Aorta (tissue), 5 donors: ENCODE measurements at places on chromosomes 4 and X. TPM values are rescaled to one million over a fixed set of nuclear protein-coding genes. Genes with fewer than 3 reads are reported as not detected.

Gene TMEM156
- 0.30 TPM for total RNA-seq

- peaks cover 1% of the 10 kb centered on the region for H3K27me3 ChIP-seq
- no peak for DNase-seq
- no peak overlapping the region for H3K27ac ChIP-seq
Measured at GRCh38 chr4:78121338-78121904, 64.3 kb downstream of the FRAS1 start.

Gene MYL5
- total RNA-seq = 5.7 TPM

DNA sequence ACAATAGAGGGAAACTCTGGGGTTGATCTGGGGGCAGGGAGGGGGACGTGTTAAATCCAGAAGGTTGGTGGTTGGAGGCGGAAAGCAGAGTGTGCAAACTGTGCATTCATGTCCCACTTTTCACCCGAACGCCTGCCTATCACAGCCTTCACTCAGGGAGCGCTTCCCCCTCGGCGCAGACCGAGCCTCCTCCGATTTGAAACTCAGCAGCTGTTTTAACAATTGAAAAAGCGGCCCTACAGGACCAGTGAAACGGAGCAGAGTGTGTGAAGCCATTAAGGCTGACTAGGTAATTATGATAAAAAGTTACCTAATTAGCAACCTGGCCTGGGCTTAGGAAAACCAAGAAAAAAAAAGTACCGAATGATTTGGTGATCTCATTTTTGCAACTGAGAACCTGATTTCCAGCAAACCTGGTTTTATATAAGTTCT, 685 bp upstream of the NDNF start:
- peak; percentile 71 for DNase-seq
- H3K4me3 ChIP-seq = no peak overlapping the region
- H3K4me1 ChIP-seq = no peaks in the 10 kb centered on the region
- H3K27me3 ChIP-seq = no peaks in the 10 kb centered on the region
- no peak overlapping the region for H3K27ac ChIP-seq
- no peaks in the 10 kb centered on the region for H3K36me3 ChIP-seq

- H3K27ac ChIP-seq = no peak overlapping the region
- peaks cover 4% of the 10 kb centered on the region for H3K4me1 ChIP-seq
- H3K27me3 ChIP-seq = no peaks in the 10 kb centered on the region
- H3K36me3 ChIP-seq = no peaks in the 10 kb centered on the region
- DNase-seq = no peak
- H3K4me3 ChIP-seq = no peak overlapping the region
Measured at GRCh38 chr4:105469736-105470135, 4.1 kb downstream of the PPA2 start.
